ENCODE measurements at places on chromosomes 1 and 21.
A peak's percentile ranks its signal among the peaks of the same experiment; 100 is the strongest.

GRCh38 chr1:24725209-24725651, 20.0 kb upstream of the CLIC4 start:
- DNase-seq = no peak

DNA sequence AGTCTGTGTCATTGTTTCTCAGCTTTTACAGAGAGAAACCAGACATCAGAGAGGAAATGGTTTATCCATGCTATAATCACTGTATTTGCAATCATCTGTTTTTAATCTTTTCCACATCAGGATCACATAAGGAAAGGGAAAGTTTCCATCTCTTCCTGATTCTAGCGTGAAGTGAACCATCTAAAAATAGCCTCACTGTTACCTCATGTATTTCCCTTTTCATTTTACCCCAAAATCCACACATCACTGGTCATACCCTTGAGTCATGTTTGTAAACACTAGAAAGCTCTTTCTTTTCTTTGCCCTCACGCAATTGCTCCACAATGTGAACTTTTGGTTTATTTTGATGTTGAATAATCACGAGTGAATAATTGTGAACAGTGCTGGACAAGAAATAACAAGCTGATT, 146.0 kb downstream of the PLA2G4A start:
- peak; percentile 28 for DNase-seq

DNA sequence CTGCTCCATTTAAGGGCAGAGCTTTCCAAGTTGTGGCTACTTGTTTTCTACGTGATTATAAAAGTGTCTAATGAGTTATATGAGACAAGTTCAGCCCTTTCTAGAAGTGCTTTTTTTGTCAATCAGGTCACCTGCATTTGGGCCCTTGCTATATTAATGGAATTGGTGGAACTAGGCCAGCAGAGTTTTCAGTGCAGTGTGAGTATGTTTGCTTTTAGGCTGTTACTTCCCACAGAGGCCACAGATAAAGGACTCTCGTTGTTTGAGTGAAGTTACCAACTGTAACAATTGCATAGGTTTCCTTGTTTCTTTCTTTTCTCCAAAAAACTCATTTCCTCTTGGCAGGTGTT, 10.9 kb downstream of the SMAP2 start:
- no peak for DNase-seq

- no peak for DNase-seq
Measured at GRCh38 chr1:52601519-52601918, 652 bp upstream of the GPX7 start.

DNA sequence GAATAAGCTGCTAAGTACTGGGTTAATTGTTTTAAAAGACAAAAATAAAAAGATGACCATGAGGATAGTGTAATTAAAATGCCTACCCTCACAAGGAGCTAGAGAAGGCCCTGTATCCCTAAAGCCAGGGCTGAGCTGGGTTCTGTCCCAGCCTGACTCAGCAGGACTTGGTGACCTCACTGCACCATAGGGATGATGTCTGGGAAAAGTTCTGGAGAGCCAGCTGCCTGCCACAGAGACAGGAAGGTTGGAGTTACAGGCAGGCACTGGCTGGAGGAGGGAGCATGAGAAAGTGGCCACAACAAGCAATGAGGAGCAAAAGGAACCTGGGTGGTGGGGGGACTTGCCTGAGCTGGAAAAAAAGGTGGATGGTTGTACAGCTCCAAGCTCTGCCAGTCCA, 5.7 kb upstream of the TNR start:
- no peak for DNase-seq

DNA sequence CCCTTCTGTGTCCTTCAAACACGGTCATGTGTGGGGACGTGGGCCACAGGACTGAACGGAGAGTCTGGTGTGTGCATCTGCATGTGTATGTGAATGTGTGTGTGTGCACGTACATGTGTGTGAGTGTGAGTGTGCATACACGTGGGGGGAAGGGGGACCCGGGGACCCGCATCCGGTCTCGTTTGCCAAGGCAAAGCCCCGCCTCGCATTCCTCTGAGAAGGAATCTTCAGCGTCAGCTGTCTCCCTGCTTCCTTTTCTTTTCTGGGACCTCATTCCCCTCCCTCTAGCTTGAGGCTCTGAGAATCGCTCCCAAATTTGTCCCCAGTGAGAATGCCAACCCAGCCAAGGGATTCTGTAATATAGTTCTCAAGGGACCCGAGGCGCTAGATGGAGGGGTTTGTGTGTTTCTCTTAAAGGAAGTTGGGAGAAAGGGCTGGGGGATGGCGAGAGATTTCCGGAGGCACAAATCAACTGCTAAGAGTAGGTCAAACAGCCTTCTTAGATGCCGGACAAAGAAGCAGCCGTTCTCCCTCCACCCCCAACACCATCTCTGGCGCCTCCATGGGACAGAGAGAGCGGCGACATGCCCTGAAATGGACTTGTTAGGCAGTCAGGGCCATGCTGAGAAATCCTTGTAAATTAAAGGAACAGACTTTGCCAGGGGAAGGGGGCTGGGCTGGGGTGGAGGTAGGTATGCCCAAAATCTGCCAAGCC, 6.6 kb downstream of the IFFO2 start:
- DNase-seq = no peak

DNA sequence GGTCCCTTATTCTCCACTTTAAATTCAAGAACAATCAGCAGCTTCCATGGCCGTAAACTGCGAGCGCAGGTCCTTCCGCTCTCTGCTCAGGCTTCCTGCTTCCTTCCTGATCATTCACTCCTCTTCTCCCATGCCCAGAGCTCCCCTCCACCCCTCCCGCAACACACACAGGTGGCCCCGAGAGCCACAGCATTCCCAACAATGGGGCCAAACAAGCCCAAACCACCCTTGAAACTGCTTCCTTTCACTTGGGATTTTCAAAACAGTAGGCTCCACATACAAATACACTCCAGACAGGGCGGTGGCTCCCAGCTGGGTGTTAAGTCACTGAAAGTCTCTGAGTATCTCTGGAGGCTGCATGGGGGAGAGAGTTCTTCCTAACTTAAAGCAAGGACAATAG, 11.4 kb downstream of the FAM89A start:
- DNase-seq = no peak

DNA sequence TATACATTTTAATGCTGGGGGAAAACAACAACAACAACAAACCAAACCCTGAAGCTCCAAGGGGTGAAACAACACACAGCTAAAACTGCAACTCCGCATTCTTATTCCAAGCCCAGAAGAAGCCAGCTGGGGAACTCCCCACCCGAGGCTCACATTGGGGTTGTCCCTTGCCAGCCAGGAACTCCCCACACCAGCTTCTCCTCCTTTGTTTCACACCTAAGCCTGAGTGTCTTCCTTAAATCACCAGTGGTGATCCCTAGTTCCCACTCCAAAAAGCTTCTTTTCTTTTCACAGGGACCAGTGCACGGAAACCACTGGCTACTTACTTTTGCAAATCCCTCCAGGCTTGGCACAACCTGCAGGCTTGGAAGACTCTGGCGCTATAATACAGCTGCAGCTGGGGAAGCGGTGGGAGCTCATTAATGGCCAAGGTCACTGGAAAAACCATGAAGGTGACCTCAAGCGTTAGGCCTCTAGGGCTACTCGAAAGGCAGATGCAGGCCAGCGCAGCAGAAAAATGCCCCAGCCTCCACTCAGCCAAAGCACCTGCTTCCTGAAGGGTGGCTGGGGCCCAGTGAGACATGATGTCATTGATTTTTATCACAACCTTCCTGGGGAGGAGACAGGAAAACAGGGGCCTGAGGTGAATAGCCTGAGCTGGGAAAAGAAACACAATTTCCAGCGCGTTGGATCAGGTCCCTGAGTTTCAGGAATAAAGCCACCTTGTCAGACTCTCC, 40.1 kb downstream of the TLR5 start:
- DNase-seq = peak; percentile 99

DNA sequence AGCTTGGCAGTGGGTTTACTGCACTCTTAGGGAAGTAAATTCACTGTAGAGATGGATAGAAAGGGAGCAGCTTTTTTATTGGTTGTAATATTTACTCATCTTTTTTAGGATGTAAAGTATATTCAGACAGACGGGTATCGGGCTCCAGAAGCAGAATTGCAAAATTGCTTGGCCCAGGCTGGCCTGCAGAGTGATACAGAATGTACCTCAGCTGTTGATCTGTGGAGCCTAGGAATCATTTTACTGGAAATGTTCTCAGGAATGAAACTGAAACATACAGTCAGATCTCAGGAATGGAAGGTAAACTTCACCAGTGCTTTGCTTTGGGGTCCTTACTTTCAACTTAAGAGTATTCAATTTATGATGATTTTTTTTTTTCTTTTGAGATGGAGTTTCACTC, 3.2 kb downstream of the UHMK1 start:
- DNase-seq = no peak

Measured in SHP77 treated with DMSO at 0.1 percent for 48 hours (cell line).